Effector memory CD4-positive, alpha-beta T cell (primary cell): ENCODE measurements at places on chromosomes 4 and X.

- DNase-seq = no peak
These were observed 3.5 kb upstream of the SLIT2 start for GRCh38 chr4:20248155-20248558.

GRCh38 chr4:23382879-23383278 is 507.0 kb downstream of the PPARGC1A start:
- no peak for DNase-seq

DNA sequence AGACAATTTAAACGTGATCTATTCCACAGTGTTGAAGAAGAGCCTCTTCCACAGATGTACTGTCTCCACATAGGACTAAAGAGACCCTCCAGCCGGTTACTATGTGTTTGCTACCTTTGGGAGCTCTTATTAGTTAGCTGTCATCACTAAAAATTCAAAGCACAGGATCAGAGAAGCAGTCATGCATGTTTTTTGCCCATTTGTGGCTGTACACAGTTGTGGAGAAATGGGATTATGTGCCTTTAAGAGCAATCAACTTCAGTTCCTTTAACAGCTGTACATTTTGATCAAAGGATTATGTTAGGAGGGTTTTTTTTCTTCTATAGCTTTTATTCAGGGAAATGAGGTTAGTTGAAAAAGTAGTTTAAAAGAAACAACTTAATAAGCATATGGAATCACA is 149.0 kb upstream of the SPOCK3 start:
- DNase-seq = no peak

- DNase-seq = no peak
These were observed 32.0 kb upstream of the MBNL3 start for GRCh38 chrX:132520792-132521191.

DNA sequence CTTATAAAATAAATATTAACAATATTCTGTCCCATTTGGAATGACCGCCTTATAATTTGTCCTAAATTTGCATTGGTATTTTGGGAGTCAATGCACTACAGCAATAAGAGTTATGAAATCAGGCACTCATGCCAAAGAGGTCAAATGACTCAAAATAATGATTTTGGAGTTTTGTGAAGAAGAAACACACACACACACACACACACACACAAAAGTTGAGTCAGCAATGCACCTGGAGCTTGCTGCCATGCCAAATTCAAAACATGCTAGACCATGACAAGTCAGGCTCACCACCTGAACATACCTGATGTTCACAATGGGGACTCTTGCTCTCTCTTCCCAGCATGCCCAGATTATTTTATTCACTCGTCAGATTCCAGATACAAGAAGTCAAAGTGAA is 56.7 kb downstream of the PROM1 start:
- no peak for DNase-seq

GRCh38 chrX:13397878-13398818 is 78.3 kb upstream of the ATXN3L start:
- DNase-seq = no peak

- DNase-seq = no peak
These were observed 12.9 kb downstream of the PGM2 start for GRCh38 chr4:37839426-37839825.
